ENCODE measurements at places on chromosomes 7 and 10.

DNA sequence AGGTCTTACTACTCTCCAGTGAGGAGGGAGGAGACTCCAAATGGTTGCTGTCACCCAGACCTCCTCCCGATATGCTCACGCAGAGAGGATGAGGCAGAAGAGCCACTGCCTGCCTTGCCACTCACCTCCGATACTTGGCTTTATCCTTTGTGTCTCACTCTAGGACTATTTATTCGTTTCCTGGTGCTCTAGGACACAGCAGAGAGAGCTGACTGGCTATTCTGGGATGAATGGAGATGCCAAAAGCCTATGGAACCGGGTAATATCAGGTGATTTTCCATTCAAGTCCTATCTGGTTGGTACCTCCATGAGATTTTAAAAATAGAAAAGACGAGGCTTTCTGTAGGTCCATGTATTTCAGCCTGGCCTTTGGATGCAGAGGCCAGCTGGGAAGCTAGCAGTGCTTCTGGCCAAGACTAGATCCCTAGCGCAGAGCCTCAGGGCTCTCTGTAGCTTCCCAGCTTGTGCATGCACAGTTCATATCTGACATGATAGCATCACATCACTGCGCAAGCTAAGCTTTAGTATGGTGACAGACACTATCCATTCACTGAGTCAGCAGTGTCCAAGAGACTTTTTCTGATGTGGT is 239.0 kb upstream of the ANKRD30A start:
- no peak for DNase-seq

- DNase-seq, result no peak
Measured at GRCh38 chr10:98436704-98437103, 10.0 kb downstream of the HPS1 start.

DNA sequence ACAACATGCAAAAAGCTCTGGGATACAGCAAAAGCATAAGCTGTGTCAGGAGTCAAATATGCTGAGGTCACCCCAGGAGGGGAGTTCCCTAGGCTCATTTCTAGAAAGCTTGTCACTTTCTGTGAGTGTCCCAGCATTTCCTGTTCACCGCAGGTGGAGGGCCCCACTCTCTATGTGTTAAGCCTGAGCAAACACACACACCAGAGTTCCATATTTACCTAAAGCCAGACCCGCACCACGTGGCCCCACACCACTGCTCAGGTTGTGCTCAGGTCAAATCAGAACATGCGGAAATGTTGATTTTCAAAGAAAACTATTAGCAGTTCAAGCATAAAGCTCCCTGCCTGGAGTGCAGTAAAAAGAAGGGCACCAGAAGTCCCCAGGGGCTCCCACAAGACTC is 259.6 kb upstream of the PPP2R2D start:
- DNase-seq, result no peak

DNA sequence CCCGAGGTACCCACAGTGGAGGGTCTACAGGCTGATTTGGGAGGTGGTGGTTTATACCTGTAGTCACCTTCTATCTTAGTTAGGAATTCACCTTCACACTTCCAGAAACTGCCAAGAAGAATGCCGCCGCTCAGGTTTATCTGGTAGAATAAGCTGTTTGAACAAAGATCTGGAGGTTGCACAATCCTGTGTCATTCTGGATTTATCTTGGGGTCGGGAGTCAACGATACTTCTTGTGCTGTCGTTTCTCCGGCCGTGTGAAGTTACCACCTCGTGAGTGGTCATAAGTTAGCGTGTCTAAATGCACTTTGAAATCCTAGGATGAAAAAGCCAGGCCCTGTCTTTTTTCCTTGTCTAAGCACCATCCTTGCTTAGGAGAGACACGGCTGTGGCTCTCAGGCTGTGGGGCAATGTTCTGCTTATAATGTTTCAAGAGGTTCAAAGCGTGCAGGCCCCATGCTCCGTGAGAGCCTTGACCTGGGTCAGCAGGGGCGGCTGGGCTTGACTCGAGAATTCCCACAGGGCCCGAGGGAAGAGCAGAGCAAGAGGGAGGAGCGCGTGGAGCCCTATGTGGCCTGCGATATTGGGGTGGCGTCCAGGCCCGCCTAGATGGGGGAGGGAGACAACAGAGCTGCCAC is 35.5 kb downstream of the GRIFIN start:
- DNase-seq, result no peak

- no peak for DNase-seq
Measured at GRCh38 chr7:106999023-106999422, 45.5 kb upstream of the PRKAR2B start.

DNA sequence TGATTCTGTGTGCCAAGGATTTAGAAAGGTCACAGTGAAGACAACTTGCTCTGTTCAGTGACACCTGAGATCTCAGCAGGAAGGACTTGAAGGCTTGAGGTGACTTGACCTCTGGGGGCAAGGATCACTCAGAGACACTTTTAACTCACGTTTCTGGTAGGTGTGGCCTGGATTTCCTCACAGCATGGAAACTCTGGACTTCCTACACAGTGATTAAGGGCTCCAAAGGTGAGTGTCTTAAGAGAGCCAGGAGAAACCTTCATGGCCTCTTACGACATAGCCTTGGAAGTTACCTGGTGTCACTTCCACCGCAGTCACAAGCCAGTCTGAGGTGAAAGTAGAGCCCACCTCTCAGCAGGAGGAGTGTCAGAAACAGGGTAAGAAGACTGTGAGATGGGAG is 38.1 kb upstream of the ADO start:
- no peak for DNase-seq

DNA sequence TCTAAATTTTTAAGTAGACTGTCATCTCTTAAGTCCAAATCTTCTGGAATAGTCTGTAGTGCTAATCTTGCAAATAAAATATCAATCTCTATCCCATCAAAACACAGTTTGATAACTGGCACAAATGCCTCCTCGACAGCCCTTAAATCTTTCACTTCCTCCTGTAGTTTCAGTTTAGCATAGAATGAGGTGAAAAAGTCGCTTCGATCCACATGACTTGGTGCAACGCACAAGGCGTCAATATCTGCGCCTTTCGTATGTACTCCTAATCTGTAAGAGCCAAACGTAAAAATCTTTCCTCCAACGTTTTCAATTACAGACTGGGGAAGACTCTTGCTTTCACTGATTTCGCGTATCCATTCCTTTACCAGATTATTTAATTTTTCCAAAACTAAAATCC is 603 bp downstream of the PAPOLB start:
- DNase-seq, result no peak

DNA sequence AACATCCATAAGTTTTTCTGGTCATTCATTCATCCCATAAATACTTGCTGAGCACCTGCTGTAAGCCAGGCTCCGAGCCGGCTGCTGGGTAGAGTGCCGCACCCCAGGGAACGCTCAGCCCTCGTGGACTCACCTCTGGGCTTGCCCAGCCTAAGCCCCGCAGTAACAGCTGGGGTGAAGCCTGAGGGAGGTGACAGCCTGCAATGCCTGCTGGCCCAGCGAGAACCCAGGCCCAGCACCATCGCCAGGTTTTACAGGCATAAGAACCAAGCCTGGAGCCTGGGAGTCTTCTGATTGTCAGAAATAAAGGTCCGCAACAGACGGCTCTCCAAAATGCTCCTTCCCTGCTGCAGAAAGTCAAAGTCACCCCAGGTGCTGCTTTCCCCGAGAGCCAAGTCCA is 205.4 kb downstream of the ZMYND11 start:
- DNase-seq, result no peak

DNA sequence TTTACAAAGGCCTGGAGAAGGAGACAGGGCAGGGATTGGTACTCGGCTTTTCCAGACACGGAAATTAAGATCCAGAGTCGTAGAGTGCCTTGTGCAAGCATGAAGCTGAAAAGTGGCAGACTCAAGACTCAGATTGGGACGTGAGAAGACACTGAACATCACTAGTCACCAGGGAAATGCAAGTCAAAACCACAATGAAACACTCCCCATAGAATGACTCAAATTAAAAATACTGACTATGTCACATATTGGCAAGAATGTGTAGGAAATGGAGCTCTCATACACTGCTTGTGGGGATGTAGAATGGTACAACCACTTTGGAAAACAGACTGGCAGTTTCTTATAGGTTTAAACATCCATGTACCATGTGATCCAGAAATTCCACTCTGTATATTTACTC is 472.0 kb downstream of the RPS24 start:
- DNase-seq, result no peak

DNA sequence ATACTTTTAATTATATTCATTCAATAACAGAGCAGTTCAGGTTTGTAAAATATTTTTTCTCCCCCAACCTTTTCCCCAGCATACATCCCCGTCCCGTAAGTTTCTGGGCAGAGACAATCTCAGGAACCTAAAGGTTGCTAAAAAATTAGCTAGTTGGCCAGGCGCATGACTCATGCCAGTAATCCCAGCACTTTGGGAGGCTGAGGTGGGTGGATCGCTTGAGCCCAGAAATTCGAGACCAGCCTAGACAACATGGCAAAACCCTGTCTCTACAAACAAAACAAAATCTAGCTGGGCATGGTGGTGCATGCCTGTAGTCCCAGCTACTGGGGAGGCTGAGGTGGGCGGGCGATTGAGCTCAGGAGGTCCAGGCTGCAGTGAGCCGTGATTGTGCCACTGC is 40.2 kb downstream of the TCF7L2 start:
- DNase-seq, result no peak

DNA sequence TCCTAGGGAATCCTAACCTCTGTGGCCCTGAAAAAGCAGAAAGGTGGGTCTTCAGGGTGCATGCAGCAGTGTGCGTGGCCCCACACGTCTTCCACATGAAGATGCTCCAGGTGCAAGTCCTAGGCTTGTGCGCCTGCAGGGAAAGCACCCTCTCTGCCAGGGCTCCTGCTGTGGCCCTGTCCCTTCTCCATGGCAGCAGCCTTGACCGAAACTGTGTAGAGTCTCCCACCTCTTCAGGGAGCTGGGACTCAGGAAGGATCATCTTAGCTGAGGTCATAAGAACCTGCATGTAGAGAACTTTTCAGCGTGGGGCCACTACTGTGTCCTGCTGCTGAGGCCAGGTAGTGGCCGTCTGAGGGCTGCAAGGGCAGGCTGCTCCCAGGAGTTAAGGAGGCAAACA is 6.3 kb upstream of the CSGALNACT2 start:
- no peak for DNase-seq

GRCh38 chr10:128884496-128885072 is 582.5 kb upstream of the MGMT start:
- DNase-seq, result no peak

- no peak for DNase-seq
Measured at GRCh38 chr7:4784799-4785198, 9.4 kb downstream of the AP5Z1 start.

GRCh38 chr10:103870516-103870915 is 15.1 kb upstream of the SH3PXD2A start:
- no peak for DNase-seq
